ENCODE measurements at places on chromosomes 1 and 21.

DNA sequence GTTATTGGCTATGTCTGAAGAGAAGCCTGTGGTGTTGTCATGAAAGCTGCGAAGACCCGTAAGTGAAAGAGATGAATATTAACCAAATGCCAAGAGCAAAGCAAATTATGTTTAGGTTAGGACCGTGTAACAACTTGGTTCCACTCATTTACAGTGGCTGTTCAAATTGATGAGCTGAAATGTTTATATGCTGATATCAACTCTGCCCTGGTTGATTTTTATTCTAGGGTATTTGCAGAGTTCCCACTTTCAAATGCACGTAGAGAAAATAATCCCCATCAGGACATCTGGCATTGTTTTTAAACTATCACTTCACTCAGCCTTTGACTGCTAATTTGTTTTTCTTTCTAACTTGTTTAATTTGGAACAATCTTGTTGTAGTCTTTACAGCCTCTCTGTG lies 581.6 kb upstream of the ADAMTS5 start:
- no peak for DNase-seq

GRCh38 chr21:38712071-38712470 lies 93.7 kb upstream of the ETS2 start:
- peak; percentile 31 for DNase-seq

- DNase-seq: no peak
Measured at GRCh38 chr1:91511386-91511785, 10.7 kb downstream of the CDC7 start.

DNA sequence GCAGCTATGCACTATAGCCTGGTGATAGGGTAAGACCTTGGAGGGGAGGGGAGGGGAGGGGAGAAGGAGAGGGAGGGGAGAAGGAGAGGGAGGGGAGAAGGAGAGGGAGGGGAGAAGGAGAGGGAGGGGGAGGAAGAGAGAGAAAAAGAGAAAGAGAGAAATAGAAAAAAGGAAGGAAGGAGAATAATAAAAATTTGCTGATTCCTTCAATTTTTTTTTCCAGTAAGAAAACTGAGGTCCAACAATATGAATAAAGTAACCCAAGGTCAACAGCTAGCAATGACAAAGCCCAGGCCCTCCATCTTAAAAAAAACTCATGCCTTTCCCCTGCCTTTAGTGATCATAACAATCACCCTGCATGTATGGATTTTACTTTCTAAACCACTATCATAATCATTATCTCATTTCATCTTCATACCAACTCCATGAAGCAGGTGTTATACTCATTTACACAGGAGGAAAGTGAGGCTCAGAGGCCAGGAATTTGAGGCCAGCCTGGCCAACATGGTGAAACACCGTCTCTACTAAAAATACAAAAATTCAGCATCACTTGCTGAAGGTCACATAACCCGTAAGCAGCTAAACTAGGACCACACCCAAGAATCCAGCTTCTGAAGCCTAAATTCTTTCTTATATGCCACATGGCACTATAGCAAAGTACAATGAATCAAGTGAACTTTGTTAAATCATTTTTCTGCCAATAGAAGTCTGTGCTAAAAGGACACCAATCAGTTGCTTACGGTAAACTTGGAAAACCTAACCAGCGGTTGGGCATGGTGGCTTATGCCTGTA lies 23.4 kb upstream of the BRDT start:
- no peak for DNase-seq

- no peak for DNase-seq
Measured at GRCh38 chr1:19196331-19196730, 13.7 kb downstream of the UBR4 start.

GRCh38 chr1:30650968-30651320 lies 72.4 kb downstream of the MATN1 start:
- DNase-seq: no peak

GRCh38 chr1:18994381-18994780 lies 37.9 kb upstream of the IFFO2 start:
- DNase-seq: no peak

DNA sequence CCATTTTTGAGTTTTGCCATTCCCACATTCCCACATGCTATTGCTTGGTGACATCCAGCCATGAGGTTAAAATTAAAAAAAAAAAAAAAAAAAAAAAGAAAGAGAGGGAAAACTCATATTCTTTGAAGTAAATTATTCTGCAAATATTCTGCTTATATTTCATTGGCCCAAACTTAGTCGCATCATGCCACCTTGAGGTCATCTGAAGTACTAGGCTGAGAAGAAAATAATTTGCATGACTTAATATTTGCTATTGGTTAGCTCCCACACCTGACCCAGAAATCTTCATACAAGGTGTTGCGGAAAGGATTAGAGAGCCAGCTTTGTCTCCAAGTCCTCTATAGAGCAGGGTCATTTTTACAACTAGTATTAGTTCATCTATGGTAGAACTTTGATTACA lies 2206.0 kb downstream of the MRPL39 start:
- DNase-seq: no peak

GRCh38 chr1:156076609-156077429 lies 5.4 kb downstream of the MEX3A start:
- DNase-seq: no peak

- DNase-seq: no peak
Measured at GRCh38 chr1:114331936-114332335, 178.3 kb upstream of the SYT6 start.

DNA sequence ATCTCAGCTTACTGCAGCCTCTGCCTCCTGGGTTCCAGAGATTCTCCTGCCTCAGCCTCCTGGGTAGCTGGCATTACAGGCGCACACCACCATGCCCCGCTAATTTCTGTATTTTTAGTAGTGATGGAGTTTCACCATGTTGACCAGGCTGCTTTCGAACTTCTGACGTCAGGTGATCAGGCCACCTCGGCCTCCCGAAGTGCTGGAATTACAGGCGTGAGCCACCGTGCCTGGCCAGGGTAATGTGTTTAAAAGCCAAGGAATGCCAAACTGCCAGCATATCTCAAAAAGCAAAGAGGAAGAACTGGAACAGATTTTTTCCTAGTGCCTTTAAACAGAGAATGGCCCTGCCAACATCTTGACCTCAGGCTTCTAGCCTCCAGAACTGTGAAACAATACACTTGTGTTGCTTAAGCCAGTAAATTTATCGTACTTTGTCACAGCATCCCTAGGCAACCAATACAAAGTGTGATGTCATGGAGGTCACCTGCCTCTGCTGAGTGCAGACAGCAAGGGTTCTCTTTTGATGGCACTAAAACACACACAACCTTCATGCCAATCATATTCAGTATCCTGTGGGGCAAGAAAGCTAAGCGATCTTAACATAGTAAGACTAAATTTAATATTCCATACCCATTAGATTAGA lies 858.3 kb upstream of the TMPRSS15 start:
- DNase-seq: no peak

DNA sequence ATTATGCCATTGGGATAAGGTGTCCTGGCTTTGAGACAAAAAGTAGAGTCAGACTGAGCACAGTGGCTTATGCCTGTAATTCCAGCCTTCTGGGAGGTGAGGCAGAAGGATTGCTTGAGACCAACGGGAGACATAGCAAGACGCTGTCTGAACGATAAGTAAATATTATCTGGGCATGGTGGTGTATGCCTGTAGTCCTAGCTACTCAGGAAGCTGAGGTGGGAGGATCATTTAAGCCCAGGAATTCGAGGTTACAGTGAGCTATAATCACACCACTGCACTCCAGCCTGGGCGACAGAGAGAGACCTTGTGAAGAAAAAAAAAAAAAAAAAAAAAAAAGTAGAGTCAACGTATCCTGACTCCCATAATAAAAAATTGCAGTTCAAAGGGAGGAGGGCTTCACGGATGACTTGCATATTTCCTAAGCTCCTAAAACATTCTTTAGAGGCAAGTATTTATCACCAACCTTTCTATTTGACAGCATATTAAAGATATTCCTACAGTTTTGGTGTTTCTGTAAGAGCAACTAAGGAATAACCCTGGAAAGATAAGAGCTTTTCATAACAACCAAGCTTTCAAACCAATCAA lies 141.2 kb downstream of the SLC44A5 start:
- no peak for DNase-seq

- no peak for DNase-seq
Measured at GRCh38 chr1:51744506-51745303, 127.8 kb downstream of the OSBPL9 start.

DNA sequence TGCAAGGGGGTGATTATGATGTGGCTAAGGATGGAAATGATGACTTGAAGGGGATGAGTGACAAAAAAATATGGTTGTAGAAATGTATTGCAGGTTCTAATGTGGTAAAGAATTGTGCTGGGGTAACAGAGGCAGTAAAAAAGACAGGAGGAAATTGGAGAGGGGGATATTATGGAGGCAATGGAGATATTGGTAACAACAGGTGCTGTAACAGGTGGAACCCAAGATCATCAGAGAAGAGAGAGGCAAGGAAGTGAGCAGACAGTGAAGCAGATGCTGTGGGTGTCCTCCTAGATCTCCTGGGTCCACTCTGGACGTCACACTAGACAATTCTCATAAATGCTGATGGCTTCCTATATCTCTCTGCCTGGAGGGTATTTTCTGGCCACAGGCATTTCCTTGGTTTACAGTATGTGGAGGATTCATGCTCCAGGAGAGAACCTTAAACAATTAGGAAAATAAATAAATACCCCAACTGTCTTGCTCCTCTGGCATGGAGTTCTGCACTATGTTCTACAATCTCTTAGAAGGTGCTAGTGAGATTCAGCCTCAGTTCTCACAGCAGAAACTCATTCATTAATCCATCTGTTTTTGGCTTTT lies 620.3 kb upstream of the PLXNA2 start:
- no peak for DNase-seq

DNA sequence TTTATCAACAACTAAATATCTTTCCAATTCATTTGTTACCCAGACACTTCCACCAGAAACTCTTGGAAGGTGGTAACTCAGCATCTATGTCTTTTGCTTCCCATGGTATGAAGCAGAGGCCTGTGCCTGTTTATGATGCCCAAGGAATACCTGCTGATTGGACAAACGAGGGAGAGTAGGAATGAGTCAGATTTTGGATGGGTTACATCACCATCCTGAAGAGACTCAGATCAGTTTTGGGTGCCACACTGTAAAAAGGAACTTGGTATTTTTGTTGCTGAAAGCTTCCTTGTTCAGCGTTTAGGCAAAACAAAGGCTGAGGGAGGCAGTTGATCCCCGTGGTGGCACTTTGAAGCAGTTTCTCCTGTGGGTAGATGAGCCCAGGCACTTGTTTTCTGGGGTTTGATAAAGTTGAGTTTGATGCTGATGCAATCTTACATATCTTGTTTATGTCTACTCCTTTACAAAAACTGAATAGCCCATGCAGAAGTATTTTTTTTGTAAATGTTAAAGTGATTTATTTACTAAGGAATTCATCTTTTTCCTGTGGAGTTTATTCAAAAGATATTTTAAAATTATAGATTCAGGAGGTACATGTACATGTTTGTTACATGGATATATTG lies 26.7 kb upstream of the CYP4X1 start:
- DNase-seq: no peak

DNA sequence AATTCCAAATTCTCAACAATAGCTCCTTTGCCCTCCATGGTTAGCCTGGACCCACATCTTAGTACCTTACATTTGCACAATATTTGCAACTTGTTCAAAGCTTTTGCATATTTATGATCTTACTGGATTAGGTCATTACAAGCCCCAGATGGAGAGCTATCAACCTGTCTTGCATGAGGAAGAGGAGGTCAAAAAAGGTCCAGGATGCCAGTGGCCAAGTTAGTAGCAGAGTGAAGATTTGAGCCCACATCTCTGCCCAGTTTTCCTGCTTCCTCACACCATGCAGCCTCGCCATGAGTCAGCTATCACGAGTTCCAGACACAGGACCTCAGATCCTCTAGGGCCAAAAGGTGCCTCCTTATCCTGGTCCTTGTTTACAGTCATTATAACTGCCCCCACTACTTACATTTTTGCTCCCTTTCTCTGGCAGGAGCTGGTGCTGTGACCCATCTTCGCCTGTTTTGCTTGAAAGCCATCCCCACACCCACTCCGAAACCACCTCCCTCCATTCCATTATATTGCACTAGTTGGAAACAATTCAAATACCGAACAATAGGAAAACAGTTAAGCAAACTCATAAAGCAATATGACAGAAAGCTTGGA lies 5.0 kb upstream of the AHCYL1 start:
- no peak for DNase-seq

GRCh38 chr1:33930346-33931110 lies 66.6 kb downstream of the HMGB4 start:
- no peak for DNase-seq

DNA sequence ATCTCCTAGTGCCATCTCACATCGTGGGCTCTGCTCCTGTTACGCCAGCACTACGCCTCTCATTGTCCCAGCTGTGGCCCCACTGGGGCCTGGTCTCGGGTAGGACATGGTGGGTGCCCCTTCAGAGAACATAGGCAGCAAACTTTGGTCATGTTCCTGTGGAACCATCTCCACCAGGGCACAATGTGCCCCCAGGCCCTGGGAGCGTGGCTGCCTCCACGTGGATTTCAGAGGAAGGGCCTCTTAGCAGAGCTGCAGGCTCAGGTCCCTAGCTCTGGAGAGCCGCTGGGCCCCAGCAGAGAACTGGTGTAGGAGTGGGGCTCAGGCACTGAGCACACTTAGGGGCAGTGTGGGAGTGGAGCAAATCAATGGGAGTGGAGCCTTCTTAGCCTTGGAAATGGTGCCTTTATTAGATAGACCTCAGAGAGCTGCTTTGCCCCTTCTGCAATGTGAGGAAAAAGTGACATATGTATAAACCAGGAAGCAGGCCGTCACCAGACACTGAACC lies 460.0 kb downstream of the NCAM2 start:
- DNase-seq: no peak

DNA sequence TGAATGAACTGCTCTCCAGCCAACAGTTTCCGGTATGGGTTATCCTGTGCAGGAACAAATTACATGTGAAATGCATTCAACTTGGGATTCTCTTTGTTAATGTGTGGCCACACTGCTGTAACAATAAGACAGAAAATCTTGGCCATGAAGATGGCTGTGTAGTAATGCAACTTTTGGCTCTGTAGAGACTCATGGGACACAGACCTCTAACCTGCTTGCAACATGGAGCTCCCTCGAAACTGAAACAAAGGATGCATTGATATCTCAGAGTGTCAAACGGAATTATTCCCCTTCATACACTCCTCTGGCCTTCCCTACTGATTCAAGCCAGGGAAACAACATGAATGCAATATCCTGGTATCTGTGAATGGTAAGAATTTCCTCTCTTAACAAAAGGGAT lies 559.3 kb upstream of the ZRANB2 start:
- no peak for DNase-seq

DNA sequence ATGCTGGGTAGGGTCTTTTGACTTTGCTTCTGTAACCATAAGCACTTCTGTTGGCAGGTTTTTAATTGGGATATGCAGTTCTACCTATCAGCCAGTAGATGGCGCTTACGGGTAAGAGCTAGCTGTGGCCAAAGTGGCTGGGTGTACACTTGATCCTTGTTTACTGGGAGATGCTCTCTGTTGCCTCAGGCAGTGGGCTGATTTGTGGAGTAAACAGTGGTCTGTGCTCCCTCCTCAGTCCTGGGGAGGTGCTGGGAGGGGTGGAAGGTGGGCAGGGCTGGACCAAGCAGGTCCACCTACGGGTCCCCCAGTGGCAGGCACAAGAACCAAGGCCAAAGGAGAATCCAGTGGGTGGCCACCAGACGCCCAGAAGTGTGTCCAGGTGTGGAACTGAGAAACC lies 43.4 kb downstream of the RALGPS2 start:
- DNase-seq: no peak
